ENCODE measurements at places on chromosomes 2 and 18. TPM values are rescaled to one million over a fixed set of nuclear protein-coding genes. Genes with fewer than 3 reads are reported as not detected.

GRCh38 chr2:168814939-168815907 lies 12.8 kb downstream of the NOSTRIN start:
- no peak for ATAC-seq

GRCh38 chr2:38448692-38449410 lies 71.8 kb upstream of the ATL2 start:
- no peak for ATAC-seq

DNA sequence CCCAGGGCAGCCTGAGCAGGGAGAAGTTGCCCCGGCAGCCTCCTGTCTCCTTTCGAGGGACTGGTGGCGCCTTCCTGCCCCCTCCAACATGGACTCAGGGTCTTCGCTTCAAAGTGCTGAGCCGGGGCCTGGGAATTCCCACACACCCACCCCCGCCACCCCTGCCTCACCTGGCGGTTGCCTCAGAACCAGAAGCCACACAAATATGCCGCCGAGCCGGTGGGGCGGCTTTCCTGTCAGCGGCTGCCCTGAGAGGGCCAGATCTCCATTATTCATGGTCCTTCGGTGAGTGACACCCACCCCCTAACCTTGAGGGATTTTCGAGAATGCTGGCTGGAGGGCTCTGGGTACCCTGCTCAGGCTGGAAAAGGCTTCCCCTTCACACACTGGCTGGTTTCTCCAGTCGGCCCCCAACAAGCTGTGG lies 71.7 kb downstream of the SMAD7 start:
- ATAC-seq, result no peak

DNA sequence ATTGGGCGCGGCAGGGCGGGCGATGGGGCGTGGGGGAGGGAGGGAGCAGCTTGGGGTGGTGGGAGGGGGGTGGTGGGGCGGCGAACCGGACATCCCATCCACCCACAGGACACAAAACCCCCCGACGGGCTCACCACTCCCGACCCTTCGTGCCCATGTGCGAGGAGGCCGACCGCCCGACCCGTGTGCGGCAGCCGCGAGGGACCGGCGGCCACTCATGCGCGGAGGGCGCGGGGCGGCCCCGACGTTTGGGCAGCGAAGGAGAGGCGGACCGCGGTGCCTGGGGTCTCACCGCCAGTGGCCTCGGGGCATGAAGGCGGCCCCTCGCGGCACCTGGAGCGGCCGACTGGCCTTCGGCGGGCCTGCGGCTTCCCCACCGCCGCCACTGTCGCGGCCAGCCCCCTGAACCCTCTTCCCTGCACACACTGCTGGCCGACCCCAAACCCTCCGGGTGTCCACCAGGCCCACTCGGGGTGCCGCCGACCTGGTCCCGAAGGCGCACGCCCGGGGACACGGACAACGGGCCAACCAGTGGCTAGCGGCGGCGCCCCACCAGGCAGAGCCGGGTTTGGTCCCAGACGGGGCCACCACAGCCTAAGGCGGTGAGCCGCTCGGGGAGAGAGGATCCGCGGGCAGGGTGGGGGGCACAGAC lies 94.6 kb upstream of the ANKRD30BL start:
- ATAC-seq, result no peak

AGPS gene
- total RNA-seq, result 21.8 TPM

LDLRAD4 gene
- total RNA-seq, result 1.5 TPM

AQP4 gene
- total RNA-seq, result 0.19 TPM

C1QL2 gene
- total RNA-seq, result 0.08 TPM

ANKRD29 gene
- total RNA-seq, result 0.31 TPM

CD207 gene
- total RNA-seq, result 0.18 TPM

Data from motor neuron (in vitro differentiated cells).